ENCODE measurements at places on chromosomes 4 and X.

GRCh38 chr4:2930135-2930757 is 33.0 kb downstream of the NOP14 start:
- no peak for DNase-seq

GRCh38 chr4:54842656-54843055 is 184.9 kb downstream of the KIT start:
- no peak for DNase-seq

- no peak for DNase-seq
Measured at GRCh38 chr4:3324093-3324815, 31.4 kb downstream of the RGS12 start.

GRCh38 chr4:43855283-43855682 is 593.3 kb downstream of the KCTD8 start:
- no peak for DNase-seq

DNA sequence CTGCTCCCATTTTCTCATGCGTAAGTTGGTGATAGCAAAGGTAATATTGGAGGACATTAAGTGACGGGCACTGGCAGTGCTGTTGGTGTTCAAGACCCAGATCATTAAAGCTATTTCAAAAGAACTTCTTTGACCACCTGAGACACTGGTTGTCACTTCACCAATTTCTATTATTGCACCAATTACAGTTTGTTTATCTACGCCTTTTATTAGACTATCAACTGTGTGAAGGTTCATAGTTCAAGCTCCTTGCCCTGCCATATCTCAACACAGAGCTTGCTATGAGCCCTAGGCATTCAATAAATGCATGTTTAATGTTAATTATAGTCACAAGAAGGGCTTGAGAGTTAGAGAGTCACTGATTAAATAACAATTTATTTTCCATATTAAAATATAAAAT is 778.7 kb upstream of the HS3ST1 start:
- DNase-seq = no peak

DNA sequence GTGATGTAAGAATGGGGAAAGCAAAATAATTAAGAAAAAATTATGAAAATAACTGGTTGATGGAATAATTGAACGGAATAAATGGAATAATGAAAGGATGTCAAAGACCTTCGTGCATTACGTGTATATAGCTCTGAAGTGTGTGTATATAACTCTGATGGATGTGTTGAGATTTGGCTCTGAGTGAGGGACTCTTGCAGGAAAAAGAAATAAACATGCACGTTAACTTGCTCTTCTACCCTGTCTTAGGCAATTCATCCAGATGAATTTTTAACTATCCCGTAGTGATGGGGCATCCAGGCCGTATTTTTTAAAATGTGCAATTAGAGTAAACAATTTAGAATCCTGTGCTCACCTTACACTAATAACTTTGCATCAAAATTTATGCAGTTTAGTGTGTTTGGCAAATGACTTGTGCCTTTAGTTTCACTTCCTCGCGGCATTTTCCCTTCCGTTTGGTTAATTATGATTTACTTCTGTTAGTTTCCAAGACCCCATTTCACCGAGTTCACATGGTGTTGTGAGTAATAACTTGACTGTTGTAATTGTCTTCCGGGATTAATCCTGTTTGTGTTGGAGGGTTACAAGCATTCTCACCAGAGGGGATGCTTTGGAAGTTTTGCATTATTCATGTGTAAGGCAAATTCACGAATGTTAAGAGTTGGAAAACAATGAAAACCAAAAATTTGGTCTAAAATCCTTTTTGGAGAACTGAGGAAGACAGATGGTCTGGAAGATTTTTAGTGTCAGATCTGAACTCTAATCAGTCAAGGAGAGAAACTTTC is 256.5 kb upstream of the FAT1 start:
- peak; percentile 41 for DNase-seq
